ENCODE measurements at places on chromosomes 12 and 14.

DNA sequence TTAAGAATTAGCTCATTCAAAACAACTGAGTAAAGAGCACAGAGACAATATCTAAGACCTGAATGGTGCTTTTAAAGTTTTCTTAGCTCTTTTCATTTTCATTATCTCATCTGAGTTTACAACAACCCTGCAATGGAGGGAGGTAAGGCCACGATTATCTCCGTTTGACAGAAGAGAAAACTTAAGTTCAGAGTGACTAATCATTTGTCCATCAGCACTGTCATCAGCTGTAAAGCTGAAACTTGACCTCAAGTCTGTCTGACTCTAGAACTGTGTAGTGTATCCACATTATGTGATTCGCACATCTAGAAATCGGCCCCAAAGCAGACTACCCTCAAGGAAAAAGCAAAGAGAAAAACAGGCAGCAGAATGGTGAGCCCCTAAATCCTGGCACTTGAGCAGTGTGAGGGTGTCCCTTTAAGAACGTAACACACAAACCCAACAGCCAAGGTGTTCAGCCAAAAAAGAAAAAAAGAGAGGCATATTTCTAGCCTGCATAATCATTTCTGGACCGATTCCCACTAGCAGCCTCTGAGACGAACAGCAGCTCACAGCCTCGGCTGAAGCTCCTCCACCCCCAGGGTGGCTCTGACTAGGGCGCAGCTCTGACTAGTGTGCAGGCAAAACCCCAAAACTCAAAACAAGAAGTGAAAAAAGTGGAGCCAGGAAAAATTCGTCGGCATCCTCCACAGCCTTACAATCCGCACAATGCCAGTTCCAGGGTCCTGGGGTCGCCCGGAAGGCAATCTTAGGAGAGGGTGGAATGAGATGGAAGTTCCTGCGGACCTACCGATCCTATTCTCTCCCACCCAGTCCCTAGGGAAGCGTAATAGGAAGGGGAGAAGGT lies 1.6 kb downstream of the STXBP6 start:
- no peak for DNase-seq

DNA sequence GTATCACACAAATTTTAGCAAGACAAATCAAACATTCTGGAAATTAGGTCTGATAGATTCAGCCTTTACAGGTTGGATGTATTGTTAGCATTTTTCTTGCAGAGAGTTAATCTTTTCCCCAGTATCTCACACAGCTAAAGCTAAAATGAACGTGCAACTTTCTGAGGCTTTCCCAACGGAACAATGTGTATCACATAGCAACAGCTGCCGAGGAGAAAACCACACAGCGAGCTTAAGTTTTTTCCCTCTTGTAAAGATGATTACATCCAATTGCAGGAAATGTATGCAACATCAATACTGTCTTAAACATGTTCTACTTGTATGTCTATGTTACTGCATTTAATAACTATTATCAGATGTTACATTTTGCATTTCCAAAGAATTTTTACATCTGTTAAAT lies 182.2 kb downstream of the CCDC59 start:
- DNase-seq = peak; percentile 57

DNA sequence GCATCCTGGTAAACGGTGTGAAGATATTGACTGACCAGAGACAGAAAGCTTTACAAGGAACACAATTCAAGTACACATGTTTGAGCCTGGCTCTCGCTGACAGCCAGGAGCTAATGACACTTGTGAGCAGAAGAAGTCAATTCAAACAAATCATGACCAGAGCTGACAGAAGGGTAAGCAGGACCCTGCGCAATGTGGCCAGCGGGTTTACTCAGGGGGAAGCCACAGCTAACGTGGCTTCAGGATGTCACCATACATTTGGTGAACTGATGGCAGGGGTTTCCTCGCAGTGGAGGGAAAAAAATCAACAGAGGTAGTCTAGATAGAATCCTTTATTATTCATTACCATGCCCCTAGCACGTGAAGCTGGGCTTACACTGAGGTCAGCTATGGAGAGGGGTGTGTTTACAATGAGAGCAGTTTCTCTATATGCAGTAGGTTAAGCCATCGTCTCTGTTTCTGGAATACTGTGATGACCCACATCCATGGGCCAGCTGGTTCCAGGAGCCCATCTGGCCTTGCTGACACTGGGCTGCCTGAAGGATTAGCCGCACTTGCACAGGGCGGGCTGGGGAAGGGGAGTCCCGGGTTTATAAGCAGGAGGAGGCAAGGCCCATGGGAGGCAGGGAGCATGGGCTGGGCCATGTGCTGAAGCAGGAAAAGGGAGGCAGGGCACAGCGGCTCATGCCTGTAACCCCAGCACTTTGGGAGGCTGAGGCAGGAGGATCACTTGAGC lies 198.2 kb upstream of the PRMT8 start:
- no peak for DNase-seq

DNA sequence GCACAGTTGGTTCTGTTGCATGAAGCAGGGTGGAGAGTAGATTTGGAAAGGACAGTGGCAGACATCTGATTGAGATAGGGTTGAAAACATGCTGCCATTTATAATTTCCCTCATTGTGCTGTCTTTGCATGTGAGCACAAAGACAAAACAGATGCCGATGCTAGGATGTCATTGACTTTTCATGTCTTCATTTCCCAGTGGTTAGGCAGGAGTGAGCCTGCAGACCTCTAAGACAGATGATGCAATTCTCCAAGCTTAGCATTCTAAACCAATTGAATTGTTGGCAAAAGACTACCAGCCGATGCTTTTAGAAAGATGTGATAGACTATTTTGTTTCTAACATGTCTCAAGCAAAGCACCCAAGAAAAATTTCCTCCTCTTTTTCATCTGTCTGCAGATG lies 37.1 kb upstream of the PELI2 start:
- no peak for DNase-seq

GRCh38 chr14:74267588-74267987 lies 28.3 kb downstream of the VSX2 start:
- no peak for DNase-seq

DNA sequence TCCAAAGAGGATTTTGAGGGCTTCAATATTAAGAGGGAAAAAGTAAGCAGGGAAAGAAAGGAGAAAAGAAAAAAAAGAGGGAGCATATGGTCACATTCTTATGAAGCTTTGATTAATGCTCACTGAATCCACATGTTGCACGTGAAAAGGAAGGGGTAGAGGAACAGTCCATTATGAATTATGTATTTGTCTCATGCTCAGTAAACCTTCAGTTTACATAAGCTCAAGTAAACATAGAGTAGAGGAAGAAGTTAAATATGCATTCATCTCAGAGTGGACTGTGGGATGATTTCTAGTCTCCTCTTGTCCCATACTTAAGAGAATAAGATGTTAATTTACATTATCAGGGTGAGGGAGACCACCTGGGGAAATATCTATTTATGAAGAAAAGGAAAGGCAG lies 334.5 kb downstream of the IPO8 start:
- DNase-seq = no peak

GRCh38 chr14:77085538-77085937 lies 12.5 kb upstream of the CIPC start:
- peak; percentile 56 for DNase-seq

GRCh38 chr12:26406391-26406790 lies 211.0 kb downstream of the SSPN start:
- DNase-seq = no peak

- no peak for DNase-seq
These were observed 186.7 kb upstream of the NEDD1 start for GRCh38 chr12:96720363-96720705.

DNA sequence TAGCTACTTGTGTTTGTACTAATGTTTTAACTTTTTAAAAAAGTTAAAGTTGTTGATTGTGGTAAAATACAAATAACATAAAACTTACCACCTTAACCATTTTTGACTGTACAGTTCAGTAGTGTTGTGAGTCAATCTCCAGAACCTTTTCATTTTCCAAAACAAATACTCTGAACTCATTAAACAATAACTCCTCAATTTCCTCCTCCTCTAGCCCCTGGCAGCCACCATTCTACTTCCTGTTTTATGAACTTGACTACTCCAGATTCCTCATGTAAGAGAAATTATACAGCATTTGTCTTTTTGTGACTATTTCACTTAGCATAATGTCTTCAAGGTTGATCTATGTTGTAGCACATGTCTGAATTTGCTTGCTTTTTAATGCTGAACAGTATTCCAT lies 299.1 kb upstream of the AMIGO2 start:
- DNase-seq = no peak

- no peak for DNase-seq
These were observed 12.3 kb upstream of the DHRS4 start for GRCh38 chr14:23941230-23941629.

DNA sequence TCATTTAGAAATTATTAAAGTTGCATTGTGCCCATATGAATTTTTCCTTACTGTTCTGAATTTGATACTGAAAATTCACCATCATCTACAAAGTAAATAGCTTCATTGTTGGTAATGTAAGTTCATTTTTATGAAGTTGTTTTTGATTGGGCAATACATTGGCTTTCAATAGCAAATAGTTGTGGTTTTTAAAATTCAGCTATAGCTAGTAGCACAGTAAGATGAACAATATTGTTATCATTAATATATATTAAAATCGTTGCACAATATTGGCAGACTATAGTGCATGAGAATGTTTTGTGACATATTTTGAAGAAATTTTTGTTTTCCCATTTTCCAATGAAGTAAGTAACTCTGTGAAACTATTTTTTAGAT lies 575.0 kb downstream of the PRKD1 start:
- no peak for DNase-seq

- DNase-seq = no peak
These were observed 10.5 kb upstream of the PPP1R12A start for GRCh38 chr12:79945433-79945832.

DNA sequence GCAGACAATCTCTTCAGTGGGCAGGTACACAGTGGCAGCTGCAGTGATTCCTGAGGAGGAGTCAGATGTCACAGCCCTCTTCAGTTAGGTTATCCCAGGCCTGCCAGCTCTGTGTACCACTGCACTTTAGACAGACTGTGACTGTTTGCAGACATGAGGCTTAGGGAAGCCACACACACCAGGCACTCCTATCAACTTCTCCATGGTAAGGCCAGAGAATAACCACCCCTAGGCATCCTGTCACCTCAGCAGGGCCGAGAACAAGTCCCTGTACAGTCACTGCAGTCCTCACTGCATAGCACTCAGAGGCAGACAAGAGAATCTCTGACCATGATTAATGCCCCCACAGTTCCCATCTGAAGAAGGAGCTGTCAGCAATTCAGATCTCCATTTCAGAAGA lies 296.5 kb downstream of the GALC start:
- no peak for DNase-seq

DNA sequence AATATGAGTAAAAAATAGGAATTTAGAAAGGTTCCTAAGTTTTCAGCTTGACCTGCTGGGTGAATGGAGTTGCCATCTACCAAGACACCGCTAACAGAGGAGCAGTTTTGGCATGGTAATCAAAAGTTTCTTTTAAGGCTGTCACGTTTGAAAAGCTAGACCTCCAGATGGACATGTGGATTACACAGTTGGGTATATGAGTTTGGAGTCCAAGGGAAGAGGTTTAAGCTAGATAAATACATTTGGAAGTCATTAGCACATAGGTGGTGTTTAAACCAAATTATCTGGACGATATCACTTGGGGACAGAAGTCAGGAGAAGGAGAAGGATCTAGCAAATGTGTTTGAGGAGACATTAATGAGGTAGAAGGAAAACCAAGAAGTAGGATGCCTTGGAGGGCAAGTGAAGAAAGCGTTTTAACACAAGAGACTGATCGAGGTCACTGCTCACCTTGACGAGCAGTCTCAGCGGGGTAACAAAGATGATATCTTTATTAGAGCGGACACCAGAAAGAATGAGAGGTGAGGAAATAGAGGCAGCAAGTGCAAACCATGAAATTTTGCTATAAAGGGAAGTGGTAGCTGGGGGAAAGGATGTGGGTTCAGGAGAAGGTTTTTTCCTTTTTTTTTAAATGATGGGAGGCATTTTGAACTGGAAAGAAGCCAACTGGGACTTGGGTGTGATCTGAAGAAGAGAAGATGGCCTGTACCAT lies 17.6 kb downstream of the PNP start:
- DNase-seq = no peak

- DNase-seq = no peak
These were observed 300.5 kb downstream of the IPO8 start for GRCh38 chr12:30395190-30395589.

- DNase-seq = peak; percentile 70
These were observed 61.9 kb upstream of the MAX start for GRCh38 chr14:65164068-65164824.

DNA sequence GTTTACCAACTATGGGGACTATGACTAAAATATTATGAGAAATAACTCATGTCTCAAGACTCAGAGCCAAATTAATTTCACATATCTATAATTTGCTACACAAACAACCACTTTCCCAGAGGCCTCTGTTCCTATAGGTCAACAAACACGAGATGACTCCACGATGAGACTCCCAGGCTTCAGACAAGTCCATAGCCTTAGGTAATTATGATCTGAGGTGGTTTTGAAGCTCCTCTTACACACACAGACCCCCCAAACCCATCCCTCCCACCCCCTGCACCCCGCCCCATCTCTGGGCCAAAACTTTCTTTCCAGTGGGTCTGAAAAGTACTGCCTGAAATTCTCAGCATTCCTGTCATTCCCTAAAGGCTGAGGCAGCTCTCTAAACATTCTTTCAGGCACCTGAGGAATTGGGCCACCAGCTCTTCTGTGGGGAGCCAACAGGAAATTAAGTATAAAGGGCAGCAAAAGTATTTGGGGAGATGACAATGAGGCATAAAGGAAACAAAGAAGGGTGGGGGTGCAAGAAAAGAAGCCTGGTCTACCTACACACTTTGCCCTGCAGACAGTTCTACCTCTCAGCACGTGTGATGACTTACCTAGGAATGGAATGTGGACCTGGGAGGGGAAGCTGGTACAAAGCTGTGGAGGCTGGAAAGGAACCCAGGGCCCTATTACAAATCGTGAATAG lies 143.6 kb downstream of the PAWR start:
- peak; percentile 18 for DNase-seq

DNA sequence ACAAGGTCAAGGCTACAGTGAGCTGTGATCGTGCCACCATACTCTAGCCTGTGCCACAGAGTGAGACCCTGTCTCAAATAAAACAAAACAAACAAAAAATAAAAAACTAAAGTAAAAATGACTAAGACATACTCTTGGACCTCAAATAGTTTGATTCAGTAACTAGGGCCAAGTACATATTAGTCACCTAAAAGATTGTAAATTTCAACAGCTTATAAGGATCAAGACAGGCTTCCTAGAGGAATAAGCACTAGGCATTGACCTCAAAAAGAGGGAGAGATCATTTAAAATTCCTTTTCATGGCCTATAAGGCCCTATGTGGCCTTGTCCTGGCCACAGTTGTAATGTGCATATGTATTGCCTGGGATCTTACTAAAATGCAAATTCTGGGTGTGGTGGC lies 46.0 kb upstream of the CHST11 start:
- DNase-seq = no peak

GRCh38 chr14:25630447-25630846 lies 580.5 kb upstream of the STXBP6 start:
- no peak for DNase-seq

- DNase-seq = no peak
These were observed 48.4 kb downstream of the PHETA1 start for GRCh38 chr12:111320258-111321050.

GRCh38 chr14:87873741-87874140 lies 119.2 kb downstream of the GALC start:
- DNase-seq = no peak
